Fibroblast of pulmonary artery (primary cell): ENCODE measurements at places on chromosomes 4 and X.

GRCh38 chrX:68930542-68931317 is 101.9 kb downstream of the EFNB1 start:
- no peak for DNase-seq

- no peak for DNase-seq
Observed at GRCh38 chrX:134544135-134544512, 84.2 kb downstream of the HPRT1 start.

DNA sequence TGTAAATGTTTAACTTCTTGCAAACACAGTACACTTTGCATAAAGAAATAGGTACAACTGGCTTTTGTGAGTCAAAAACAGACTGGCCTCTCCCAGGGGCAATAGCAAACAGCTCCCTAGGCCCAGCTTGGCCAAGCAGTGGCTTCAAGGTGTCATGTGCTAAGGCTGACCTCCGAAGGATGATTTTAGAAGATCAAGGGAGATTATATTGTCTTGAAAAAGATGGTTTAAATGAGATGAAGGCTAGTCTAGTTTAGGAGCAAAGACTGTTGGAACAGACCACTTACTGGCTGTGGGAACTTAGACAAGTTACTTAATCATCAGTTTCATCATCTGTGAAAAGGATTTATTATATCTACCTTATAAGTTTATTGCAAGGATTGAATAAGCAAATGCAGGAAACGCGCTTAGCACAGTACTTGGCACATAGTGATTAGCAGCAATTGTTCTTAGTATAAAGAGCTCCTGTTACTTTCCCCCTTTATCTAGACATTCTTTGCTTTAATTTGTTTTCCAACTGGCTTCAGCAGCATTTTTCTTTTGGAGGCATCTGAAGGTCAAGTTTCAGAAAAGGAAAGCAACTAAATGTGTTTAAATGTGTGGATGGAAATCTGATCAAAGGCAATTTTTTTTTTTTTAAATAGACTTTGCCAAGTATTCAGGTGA is 17.2 kb downstream of the ANXA3 start:
- peak; percentile 35 for DNase-seq

DNA sequence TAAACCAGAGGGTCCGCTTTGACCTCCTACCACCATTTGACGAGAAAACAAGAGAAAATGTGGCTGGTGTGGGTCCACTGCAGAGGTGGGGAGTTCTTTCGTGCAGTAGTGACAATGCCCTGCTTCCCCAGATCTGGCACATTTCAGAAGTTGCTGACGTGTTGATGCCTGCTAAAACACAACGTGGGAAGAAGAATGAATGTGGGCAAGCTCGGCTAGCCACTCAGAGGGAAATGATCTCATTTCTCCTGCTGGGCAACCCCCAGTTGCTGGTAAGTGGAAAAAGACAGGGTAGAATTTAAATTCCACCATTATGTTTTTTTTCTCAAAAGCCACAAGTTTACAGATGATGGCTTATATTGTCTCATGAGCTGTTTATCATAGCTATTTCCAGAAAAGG is 77.9 kb downstream of the LUZP4 start:
- peak; percentile 61 for DNase-seq

DNA sequence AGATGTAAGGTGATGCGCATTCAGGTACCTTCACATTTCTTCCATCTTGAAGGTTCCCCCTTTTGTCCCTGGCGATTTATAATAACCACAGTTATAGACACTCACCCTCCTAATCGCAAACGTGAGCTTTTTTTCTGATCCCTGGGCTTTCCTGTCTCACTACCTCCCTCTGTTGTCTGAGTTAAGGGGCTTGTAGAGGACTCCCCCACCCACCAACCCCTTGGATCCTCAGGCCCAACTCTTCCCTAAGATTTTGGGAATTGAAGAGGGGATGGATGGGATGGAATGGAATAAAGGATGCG is 1.4 kb downstream of the CNKSR2 start:
- no peak for DNase-seq
